GM13977 (cell line): ENCODE measurements at places on chromosomes 7 and 10.

GRCh38 chr10:125159486-125159931, 854 bp downstream of the CTBP2 start:
- peak; percentile 71 for DNase-seq

DNA sequence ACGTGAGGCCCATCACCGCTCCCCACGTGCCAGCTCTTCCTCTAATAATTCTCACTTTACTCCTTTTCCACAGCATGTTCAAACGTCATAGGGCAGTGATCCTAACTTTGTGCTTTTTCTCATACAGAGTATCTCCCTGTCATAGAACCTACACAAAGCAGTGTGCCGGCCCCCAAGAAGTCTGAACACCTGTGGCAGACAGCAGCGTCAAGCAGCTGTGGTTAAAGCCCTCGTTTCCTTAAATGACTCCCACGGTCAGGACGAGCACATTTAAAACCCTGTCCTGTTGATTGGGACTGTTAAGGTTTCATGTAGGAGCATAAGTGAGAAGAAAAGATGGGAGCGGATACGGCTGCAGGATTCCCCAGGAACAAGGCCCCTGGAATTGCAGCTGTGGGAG, 267.2 kb downstream of the DIP2C start:
- DNase-seq = no peak

GRCh38 chr7:79377097-79377496, 76.4 kb downstream of the MAGI2 start:
- no peak for DNase-seq

GRCh38 chr10:36888925-36889573, 236.3 kb upstream of the ANKRD30A start:
- peak; percentile 23 for DNase-seq

DNA sequence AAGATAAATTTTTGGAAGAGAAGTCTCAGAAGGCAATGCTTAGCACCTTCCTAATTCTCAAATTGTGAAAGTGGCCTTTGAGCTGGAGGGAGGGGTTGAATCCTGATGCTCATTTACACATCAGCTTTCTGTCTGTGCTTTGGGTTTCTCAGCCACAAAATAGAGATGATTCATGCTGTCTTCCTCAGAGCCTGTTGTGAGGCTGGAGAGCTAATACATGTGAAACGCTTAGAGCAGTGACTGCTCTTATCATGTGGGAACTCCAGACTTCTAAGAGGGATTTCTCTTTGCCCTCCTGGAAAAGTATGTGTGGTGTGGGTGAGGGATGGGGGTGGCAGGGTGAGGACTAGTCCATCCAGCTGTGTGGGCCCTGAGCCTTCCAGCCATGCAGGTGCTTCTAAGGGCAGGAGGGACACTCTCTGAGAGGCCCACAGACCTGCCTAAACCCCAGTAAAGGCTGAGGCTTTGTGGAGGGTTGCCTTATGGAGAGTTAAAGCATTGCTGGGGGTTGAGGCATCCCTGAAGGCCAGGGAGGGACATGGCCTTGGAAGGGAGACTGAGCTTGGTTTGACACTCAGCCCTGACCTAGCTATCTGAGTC, 4.8 kb upstream of the EVX1 start:
- no peak for DNase-seq

DNA sequence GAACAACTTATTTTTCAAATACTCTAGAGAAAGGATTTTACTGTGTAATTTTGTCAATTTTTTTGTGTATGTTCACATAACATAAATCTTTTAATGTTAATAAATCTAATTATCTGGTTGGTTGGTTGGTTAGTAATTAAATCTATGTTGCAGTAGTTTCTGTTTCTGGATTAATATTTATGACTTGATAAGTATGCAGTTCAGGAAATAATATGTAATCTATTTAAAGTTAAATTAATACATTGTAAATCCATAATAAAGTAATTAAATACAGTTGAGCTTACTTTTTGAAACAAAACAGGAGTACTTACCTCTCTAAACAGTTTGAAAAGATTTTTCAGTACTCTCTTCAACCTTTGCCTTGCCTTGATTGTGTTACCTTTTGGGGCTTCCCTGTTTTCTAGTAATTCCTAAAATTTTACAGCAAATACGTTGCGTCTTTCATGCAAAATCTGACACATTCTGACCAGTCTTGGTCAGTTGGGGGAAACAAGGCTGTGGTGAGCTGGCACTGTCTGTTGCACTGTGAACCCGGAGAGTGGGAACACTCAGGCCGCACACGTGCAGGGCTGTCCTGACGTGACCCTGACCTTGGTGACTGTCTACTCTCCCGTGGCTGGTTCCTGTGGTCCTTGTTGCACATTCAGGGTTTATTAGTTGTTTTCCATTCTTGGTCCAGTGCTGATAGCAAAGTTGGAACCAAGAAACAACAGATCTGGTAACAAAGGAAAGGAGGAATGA, 45.6 kb upstream of the FGL2 start:
- no peak for DNase-seq

- no peak for DNase-seq
These were observed 1.5 kb upstream of the KCTD7 start for GRCh38 chr7:66627151-66627681.

DNA sequence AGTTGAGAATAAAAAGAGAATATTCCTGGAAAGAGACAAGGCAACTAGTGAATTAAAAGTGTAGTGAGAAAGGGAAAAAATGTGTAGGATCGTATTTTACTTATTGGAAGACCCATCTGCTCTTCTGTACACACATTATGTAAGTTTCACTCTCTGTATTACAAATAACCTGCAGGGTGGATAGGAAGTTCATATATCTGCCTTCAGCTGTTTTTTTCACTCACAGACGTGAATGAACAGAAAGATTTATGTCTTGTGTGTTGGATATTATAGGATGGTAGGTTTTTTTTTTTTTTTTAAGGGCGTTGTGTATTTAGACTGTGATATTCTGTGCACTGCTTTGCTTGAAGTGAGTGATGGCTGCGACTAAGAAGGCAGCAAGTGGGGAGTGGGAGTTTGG, 266.5 kb downstream of the AUTS2 start:
- peak; percentile 17 for DNase-seq
